Stimulated activated CD4-positive, alpha-beta T cell treated with anti-CD3 and anti-CD28 coated beads, Interleukin-1b, Interleukin-23, amount 100 ng/mL, for 4 hours (primary cell): ENCODE measurements at places on chromosomes 11 and 22.

GRCh38 chr22:27331526-27332281, 469.9 kb downstream of the MN1 start:
- no peak for DNase-seq

- DNase-seq, result no peak
Observed at GRCh38 chr11:113670149-113670830, 35.8 kb downstream of the TMPRSS5 start.

DNA sequence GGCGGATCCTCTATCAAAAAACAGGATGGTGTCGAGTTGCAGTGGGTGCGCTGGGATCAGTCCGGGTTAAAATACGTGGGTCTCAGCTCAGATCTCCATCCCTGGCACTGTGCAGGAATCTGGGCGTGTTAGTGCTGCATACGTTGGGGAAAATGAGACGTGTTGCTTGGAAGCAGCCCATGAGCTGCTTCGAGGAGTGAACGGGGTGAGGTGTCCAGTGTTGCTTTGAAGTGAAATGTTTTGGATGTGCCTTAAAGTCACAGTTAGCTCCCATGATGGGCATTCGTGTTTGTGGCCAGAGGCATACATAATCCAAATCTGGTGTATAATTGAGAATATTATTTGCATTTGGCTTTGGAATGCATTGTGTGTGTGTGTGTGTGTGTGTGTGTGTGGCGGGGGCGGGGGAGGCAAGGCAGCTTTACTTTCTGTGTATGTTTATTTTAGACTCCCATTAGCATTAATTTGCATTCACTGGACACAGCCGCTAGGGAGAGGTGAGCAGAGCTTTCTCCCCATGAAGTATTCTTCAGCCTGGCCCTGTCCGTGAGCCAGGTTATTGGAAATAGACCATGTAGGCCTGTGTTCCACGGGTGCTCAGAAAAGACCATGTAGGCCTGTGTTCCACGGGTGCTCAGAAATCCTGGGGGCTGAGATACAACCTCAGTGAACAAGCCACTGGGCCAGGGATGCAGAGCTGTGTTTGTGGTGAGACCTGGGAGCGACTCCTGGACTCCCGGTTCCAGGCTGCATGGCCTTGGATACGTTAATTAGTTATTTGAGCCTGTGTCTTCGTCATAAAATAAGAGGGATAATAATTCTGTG, 134.6 kb downstream of the ST3GAL4 start:
- no peak for DNase-seq

DNA sequence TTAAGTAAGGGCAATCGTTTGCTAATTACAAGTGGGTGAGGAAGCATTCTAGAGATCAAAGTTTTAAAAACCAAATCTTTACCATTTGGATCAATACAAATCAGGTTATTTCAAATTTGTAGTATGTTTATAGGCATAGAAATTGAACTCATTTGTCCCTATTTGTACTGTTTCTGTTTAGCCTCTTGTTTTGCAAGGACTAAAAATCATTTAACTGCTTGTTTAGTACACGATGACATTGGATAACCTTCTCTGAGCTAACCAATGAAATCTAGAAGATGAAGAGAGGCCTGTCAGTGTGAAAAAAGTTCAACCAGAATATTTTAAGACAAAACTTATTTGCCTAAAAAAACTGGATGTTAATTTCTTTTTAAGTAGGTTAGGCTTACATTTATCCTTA, 40.0 kb downstream of the ZC3H12C start:
- no peak for DNase-seq

- DNase-seq, result no peak
Observed at GRCh38 chr11:4039011-4039410, 55.6 kb upstream of the RRM1 start.

GRCh38 chr11:40285558-40285957, 1173.9 kb downstream of the LRRC4C start:
- no peak for DNase-seq

DNA sequence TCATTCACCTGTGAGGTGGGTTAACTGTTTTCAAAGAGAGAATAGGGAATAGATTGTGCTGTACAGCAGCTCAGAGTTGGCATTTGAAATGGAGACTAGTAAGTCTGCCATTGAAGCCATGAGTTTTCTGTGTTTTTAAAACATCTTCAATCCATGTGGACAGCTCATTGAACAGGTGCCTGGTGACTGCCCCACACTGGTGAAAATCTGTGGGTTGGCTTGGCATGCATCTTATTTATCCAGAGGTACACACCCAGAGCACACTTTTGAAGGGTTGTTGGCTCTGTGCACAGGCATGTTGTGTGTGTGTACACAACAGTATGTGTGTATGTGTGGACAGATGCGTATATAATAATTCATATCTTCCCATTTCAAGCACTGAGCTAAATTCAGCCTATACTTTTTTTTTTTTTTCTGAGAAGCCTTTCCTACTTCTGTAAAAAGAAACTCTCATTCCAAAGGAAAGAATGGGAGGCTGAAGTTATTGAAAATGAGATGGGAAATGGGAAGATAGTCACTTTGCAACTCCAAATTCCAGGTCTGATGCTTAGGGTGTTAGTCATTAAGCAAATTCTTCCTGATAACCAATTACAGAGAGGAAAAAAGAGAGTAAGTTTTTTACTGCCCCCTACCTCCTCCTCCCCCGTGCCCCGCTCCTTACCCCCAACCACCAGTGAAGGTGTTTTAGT, 7.0 kb upstream of the LYVE1 start:
- DNase-seq, result no peak

GRCh38 chr22:23774114-23774921, 1.7 kb downstream of the MMP11 start:
- DNase-seq, result no peak

DNA sequence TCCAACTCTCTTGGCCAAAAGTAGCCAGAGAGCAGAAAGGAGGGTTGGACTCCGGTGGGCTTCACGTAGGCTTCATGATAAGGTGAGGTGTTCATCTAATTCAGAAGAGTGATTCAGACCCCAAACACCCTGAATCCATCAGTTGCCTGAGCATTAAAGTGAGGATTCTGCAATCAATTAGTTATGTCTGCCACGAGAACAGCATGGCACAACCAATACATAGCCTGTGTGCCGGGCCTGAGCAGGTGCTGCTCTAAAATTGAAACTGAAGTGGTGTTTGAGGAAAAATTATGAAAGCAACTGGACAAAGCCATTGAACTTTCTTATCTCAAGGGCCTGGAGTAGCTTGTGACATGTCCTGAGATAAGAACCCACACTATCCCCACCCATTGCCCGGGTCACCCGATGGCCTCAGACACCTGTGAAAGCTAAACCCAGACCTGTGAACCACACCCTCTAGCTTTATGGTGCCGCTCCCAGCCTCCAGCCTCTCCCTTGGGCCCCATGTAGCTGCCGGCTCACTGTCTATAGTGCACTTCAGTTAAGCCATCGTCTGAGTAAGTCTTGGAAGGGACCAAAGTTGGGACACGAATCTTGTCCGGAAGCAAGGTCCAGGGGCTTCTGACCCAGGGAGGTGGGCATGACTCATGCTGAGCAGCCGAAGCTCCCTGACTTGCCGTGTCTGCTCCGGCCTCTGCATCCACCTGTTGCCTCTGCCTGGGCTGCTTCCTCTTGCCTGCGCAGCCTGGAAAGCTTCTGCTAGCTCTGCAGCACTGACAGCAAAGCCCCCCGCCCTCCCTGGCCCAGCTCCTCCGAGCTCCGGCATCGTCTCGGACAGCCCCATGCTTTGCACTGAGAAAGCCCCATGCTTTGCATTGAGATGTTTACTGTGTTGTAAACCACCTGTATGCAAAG, 5.7 kb upstream of the MYEOV start:
- DNase-seq, result no peak

GRCh38 chr22:37051391-37052385, at the start of gene KCTD17:
Gene KCTD17 (plus strand): TSS chr22:37051742. CDS start chr22:37051761, 19 bp downstream.
- peak; percentile 78 for DNase-seq

DNA sequence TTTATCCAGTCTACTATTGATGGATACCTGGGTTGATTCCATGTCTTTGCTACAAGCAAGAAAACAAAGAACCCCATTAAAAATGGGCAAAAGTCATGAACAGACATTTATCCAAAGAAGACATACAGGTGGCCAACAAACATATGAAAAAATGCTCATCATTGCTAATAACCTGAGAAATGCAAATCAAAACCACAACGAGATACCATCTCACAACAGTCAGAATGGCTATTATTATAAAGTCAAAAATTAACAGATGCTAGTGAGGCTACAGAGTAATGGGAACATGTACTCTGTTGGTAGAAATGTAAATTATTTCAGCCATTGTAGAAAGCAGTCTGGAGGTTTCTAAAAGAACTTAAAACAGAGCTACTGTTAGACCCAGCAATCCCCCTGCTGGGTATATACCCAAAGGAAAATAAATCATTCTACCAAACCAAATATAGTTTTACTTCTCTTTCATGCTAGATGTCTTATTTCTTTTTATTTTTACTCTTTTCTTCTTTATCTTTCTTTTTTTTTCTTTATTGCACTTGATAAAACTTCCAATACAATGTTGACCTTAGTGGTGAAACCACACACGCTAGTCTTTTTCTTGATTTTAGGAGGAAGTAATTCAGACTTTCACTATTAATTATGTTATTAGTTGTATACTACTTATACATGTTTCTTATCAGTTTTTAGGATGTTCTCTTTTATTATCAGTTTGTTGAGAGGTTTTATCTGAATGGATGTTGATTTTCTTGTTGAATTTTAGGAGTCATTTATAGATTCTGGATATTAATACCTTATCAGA, 14.3 kb downstream of the TRIM22 start:
- no peak for DNase-seq

DNA sequence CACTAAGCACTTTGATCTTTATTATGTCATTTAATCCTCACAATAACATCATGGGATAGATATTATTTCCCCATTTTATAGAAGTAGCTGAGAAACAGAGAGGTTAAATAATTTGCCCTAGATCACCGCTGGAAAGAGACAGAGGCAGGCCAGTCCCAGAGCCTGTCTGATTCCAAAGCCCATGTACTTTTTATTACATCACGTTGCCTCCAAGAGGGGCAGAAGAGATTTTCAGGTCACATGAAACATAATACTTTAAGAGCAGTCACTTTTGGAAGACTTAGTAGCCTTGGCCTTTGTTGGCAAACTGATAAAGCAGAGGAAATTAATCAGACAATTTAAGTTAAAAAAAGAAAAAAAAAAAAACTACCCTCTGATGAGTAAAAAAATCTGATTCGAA, 200.2 kb upstream of the ARHGAP20 start:
- DNase-seq, result no peak

GRCh38 chr11:73965764-73966121, 14.9 kb downstream of the DNAJB13 start:
- no peak for DNase-seq

DNA sequence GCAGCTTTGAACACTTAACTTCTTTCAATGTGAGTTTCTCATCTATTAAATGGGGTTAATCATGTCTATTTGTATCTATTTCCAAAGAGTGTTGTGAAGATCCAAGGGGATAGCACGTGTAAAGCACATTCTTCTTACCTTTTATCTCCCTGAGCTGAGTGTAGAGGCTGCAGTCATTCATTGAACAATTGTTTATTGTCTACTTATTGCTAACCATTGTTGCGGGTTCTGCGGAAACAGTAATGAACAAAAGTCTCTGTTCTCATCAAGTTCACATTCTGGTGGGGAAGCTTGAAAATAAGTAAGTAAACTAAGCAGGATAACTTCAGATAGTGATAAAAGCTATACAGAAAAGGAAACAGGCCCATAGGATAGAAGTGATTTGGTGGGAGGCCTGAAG, 27.4 kb upstream of the PLET1 start:
- DNase-seq, result no peak

DNA sequence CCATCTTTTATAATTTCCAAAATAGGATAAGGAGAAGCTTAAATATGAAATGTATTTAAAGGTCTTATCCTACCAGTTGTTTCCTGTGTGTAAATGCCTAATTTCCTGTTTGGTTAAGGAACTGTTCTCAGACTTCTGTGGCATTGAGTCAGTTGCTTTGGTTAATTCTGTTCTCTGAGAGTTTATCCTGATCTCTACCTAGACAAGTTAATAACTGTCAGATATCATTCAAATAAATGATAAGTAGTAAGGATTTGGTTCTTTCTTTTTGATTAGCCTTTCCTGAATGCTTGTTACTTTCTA, 39.5 kb downstream of the CTNND1 start:
- DNase-seq, result no peak

- no peak for DNase-seq
Observed at GRCh38 chr11:74325649-74326645, 14.5 kb upstream of the P4HA3 start.

- no peak for DNase-seq
Observed at GRCh38 chr22:39947220-39948216, 12.7 kb upstream of the TMA7B start.

DNA sequence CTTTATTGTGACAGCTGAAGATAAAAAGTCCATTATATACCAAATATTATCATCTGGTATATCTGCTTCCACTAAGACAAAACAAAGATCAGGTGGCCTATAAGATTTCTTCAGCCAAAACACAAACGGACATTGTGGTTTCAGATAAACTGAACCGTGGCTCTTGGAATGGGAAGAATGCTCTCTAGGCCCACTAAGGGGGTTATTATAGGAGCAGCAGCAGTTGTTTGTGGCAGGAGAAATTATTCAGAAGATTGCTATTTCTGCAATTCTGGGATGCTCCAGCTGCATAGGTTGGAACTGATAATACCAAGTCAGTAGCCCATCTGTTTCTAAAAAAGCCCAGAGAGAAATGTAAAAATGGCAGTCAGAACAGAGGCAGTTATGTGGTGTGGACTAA, 145.3 kb downstream of the NCAM1 start:
- no peak for DNase-seq

DNA sequence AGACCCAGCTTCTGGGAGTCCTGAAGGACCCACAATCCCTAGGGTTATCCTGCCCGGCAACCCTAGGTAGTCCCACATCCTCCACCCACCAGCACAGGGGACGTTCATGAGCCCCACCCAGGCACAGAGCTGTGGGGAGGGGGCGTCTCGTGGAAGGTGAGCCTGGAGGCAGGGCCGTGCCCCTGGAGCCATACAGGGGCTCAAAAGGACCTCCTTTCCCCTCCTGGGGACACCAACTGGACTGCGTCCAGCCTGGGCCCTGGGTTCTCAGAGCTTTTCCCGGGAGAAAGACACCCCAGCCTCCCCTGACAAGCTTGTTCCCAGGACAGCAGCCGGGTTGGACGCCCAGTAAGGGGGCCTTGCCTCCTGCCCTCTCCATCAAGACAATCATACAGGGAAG, 78.4 kb downstream of the BRD1 start:
- DNase-seq, result no peak

DNA sequence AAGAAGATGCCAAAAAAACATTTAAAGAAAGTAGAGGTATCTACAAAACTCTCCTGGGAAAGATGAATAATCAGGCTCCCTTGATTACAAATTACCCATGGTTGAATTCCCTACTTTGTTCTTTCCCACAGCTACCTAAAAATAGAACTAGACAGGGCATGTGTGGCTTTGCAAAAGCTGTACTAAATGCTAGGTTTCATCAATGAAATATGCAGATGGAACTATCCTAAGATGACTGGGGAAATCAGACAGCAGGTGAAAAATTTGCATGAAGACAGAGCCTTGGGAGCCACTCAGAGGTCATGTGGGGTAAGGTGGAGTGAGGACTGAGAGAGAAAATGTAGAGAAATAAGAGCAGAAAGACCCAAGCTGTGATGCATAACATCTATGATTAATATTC, 14.7 kb downstream of the LAYN start:
- DNase-seq, result no peak

GRCh38 chr11:36974771-36975170, 376.7 kb upstream of the RAG2 start:
- DNase-seq, result no peak

- no peak for DNase-seq
Observed at GRCh38 chr11:9982796-9983579, 311.0 kb downstream of the SBF2 start.
